ENCODE measurements at places on chromosomes 16 and 17.

GRCh38 chr16:79430191-79430678 lies 170.3 kb downstream of the MAF start:
- no peak for DNase-seq

DNA sequence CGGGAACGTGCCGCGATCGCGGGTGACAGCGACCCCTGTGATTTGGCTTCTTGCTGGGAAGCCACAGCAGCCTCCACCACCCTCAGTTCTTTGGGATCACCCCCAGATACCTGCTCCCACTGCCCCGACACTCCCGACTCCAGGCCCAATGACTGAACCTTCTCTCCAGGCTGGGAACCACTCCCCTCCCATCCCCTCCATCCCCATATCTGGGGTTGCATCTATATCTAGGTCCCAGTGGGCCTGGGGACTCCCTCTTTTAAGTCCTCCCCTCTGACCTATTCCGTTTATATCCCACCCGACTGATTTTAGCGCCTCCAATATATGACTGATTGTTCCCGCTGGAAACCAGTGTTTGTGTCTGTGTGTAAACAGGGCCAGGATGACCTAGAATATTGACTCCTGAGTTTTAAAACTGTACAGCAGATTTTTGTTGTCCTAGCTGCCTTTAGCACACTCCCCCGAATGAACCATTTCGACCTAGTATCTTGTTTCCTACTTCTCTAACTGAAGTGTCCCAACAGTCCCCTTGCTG lies 667 bp downstream of the PSMD3 start:
- DNase-seq: no peak

- no peak for DNase-seq
Measured at GRCh38 chr16:81590714-81591544, 146.3 kb downstream of the CMIP start.

- DNase-seq: no peak
Measured at GRCh38 chr16:85853547-85854545, 45.1 kb upstream of the IRF8 start.

- DNase-seq: no peak
Measured at GRCh38 chr17:78001182-78001581, 42.7 kb downstream of the TNRC6C start.

DNA sequence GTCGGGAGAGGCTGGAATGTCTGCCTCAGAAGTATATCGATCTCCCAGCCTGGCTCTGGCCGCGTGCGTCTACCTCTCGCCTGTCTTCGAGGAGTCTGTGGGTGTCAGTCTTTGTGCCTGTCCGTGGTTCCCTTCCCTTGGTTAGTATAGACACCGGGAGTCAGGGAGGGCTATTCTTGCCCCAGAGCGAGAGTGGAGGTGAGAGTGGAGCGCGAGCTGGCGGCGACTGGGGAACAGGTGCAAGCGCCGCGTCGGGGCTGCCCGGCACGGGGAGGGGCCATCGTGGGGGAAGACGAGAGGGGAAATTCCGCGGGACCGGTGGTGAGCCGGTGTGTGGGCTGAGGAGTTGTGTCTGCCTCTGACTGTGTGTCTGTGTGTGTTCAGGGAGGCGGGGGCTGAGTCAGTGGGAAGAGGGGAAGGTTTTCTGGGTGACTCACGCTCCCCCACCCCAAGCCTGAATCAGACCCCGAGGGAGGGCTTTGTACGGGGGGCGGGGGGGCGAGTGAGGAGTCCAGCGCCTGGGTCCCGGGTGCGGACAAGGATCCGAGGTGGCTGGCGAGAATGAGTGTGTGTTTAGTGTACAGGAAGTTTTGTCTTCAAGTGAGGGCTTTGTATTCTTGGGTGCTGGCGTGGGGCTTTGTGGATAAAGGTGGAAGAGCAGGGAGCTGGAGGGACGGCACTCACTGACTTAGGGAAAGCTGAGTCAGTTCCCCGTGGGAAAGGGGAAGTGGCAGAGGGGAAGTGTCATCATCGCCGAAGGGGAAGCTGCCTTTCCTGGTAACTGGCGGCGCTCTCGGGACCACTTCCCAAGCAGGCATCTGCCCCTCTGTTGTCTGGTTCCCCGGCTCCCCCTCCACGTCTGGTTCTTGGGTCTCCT lies 8.6 kb downstream of the KDM6B start:
- DNase-seq: peak; percentile 91

Data from stimulated activated CD8-positive, alpha-beta memory T cell treated with anti-CD3 and anti-CD28 coated beads, Interleukin-7, amount 100 ng/mL, for 24 hours (primary cell).